ENCODE measurements at places on chromosomes 13 and 19.

- no peak for DNase-seq
These were observed 15.8 kb upstream of the PTPRS start for GRCh38 chr19:5356428-5356827.

DNA sequence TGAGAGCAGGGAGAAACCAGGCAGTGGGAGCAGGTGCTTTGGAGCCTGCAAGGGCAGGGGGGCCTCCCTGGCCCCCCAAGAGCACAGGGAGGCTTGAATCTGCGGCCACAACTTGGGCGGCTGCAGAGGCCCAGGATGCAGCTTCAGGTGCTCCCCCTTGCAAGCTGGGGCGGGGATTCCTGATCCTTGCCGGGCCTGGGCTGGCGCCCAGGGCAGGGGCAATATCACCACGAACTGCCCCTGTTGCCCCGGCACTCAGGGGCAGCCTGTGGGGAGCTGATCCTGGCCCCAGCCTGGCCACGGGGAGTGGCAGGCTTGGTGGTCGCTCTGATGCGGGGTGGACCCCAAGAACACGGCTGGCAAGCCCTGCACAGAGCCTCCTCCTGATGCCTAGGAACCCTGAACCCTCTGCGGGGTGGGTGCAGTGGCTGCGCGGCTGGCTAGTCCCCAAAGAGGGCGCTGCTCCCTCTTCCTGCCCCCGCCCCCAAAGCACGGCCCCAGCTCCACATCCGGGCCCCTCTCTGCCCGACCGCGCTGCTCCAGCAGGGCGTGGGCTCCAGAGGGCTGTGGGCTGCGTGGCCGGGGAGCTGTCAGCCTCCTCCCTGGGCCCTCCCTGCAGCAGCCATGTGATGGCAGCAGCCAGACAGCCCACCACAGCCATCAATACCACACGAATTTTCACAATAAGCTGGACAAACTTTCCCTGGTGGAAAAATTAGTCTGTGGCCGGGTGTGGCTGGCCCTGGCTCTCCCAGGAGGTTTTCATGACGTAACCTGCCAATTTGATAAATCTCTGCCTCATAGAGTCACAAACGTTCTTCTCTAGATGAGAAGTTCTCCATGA lies 21.0 kb downstream of the TNFSF9 start:
- DNase-seq, result peak; percentile 49

DNA sequence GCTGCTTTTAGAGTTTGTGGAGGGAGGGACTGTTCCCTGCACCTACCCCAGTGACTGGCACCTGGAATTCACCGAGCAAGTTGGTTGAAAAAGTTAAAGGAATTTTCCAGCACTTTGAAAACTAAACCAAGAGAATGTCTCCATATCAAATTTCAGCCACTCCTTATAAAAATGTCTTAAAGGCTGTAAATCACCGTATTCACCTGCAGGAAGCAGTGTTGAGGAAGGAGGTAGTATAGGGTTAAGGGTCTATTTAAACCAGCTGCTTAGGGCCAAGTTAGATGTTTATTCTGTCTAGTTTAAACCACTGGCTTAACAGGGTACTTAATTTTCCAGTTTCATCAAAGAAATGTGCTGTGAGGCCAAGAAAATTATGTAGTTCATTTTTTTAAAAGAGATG lies 3.8 kb upstream of the RAB20 start:
- DNase-seq, result no peak

DNA sequence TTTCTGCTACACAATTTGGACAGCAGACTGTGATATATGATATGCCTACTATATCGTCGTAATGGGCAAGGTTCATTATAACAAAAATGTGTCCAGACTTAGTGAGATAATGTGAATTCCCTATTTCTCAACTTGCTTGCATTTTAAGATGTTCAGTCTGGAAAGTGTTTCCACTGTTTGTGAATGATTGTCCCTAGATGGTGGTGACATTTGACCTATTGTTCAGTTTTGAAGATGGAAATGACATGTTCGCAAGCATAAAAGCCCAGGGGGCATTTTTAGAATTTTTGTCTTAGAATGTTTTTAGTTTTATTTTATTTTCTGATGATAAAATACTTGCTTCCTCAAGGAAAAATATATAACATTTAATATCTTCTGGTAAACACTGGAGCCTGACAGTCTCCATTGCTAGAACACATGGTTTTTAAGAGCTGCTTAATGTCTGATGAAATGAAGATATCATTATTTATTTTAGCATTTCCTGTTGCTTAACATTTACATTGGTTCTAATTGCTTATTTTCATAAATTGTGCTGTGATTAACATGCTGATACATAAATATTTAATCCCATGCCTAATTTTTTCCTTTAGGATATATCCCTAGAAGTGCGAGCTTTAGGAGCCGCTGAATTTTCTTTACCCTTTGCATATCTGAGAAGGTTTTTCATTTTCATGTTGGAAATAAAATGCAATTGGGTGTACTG lies 27.1 kb downstream of the MBNL2 start:
- DNase-seq, result no peak

DNA sequence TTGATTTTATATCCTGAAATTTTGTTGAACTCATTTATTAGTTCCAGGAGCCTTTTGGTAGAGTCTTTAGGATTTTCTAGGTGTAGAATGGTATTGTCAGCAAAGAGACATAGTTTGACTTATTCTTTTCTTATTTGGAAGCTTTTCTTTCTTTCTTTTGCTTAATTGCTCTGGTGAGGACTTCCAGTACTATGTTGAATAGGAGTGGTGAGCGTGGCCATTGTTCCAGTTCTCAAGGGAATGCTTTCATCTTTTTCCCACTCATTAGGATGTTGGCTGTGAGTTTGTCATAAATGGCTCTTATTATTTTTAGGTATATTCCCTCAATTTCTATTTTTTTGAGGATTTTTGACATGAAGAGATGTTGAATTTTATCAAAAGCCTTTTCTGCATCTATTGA lies 182.2 kb upstream of the SPRY2 start:
- DNase-seq, result no peak

DNA sequence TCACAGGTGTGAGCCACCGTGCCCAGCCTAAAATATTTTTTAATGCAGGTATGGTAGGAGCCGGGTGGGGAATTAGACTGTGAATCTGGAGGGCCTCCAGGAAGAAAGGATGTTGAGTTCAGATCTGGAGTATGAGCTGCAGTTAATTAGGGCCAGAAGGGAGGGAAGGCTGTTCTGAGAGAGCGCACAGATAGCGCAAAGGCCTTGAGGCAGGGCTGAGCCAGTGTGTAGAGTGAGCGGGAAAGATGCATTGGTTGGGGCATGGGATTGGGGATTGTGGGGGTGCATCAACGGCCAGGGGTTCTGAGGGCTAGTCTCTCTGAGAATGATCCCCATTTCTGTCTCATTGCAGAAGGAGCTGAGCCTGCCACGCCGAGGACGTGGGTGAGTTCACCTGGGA lies 9.7 kb downstream of the MAST3 start:
- DNase-seq, result no peak

DNA sequence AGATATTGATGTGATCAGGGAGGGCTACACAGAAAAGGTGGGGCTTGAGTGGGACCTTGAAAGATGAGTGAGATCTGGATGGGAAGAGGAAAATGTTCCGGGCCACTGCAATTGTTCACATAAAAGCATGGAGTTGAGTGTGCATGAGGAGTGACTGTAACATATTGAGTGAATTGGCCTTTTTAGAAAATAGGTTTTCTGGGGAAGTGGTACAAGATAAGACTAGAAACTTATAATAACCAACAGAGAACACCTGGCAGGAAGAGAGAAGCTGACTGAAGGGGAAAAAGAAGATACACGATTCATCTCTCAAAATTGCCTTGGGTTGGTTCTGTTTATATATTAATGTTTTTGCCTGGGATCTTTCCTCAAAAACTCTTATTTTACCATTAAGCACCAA lies 32.2 kb downstream of the SLC10A2 start:
- no peak for DNase-seq

DNA sequence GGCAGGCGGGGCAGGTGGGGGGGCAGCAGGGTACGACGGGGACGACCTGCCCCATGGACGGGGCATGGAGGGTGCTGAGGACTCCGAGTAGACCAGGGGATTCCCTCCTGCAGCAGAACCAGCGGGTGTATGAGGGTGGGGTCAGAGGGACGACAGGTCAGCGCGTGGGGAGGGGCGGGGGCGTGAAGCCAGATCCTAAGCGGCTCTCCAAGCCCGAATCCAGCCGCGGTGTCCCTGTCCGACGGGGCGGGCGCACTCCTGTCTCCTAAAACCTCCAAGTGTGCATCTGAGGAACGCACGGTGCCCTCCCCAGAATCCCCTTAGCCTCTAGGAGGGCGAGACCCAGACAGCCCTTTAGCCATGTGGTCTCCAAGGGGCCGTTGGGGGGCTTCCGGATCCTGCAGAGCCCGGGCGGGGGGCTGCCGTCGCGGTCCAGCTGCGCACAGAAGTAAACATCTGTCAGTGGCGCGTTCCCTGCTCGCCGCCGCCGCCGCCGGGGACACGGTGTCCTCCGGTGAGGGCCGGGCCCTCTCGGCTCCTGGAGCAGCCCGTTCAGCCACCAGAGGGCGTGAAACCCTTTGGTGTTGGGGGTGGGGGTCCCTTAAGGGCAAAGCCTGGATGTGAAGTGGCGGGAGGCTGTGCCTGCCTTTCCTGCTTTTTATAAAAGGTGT lies 730 bp downstream of the NRTN start:
- DNase-seq, result peak; percentile 88

GRCh38 chr19:30116530-30116929 lies 174.5 kb downstream of the URI1 start:
- DNase-seq, result no peak

GRCh38 chr19:33813391-33814101 lies 16.9 kb downstream of the KCTD15 start:
- no peak for DNase-seq

DNA sequence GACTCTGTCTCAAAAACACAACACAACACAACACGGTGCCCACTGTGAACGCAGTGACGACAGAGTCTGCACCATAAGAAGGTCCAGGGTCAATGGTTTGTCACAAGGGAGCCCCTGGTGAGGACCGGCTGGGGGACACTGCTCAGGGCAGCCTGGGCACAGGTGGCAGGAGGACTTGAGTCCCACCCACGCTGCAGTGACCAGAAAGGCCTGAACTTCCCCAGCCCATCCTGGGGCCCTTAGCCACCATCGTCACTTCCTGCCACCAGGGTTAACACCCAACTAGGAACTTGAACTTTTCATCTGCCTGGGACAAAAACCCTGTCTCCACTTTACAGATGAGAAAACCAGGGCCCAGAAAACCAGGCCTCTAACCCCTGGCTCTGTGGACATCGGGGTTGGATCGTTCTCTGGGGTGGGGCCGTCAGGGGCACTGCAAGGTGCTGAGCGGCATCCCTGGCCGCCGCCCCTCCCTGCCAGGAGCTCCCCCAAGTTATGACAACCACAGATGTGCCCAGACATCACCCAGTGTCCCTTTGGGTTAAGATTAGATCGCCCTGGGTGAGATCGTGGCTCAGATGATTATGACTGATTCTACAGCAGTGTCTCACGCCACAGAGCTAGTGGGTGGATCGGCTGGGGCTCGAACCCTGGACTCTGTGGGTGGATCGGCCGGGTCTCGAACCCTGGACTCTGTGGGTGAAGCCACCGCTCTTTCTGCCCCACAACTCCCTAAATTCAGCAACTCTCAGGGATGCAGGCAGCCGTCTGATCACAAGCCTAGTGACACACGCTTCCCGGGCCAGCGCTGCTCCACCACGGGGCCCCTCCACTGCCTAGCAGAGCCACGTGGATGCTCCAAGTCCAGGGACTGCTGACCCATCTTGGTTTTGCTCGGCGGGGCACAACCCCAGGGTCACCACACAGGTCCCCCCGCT lies 14.0 kb downstream of the MOB3A start:
- peak; percentile 51 for DNase-seq

- DNase-seq, result no peak
These were observed 9.1 kb upstream of the CDC16 start for GRCh38 chr13:114225610-114226009.

DNA sequence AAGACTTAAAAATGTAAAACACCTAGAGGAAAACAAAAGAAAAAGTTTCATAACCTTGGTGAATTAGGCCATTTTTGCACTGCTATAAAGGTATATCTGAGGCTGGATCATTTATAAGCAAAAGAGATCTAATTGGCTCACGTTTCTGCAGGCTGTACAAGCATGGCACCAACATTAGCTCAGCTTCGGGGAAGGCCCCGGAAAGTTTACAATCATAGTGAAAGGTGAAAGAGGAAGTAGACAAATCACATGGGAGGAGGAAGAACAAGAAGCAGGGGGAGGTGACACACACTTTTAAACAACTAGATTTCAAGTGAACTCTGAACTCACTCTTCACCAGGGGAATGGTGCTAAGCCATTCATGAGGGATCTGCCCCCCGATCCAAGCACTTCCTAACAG lies 1358.5 kb upstream of the PCDH9 start:
- no peak for DNase-seq

GRCh38 chr13:25432691-25433090 lies 60.9 kb downstream of the ATP8A2 start:
- DNase-seq, result no peak

- no peak for DNase-seq
These were observed 72.4 kb upstream of the CLDN10 start for GRCh38 chr13:95480131-95480545.

GRCh38 chr13:59666504-59666903 lies 497.2 kb downstream of the DIAPH3 start:
- peak; percentile 55 for DNase-seq

DNA sequence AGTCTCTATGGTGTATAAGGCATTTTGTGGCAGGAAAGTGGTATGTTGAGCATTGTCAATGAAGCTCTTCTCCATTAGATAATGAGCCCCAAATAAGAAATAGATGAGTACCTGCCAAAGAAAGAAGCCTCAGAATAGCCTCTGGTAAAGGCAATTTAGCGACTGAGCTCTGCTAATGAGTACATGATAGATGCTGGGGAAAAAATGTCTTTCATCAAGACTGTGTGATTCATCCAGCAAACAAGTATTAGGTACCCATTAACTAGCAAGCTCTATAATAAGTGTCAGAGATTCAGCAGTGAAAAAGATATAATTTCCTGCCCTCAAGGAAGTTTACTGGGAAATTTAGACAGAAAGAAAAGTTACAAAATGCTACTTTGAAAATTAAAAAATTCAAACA lies 294.6 kb downstream of the ITGBL1 start:
- DNase-seq, result no peak

DNA sequence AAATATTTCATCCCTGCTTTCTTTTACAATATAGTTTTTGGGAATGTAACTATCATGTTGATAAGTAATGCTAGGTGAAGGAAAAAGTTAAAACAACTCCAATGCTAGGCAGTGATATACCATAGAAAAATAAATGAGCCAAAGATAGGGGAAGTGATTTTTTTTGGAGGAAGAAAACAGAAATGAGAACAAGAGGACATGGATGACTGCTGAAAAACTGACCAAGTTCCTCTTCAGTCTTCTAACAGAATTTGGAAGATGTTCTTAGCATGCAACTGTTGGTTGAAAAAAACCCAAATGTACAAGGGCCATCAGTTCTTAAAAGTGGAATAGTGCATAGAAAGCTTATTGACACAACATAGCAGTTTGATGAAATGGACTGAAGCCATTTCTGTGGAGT lies 262.5 kb upstream of the STARD13 start:
- no peak for DNase-seq

All from stomach (tissue), 19 donors.